ENCODE measurements at places on chromosomes 7 and 10.
A peak's percentile ranks its signal among the peaks of the same experiment; 100 is the strongest.

GRCh38 chr7:150986099-150986512, 4.7 kb upstream of the NOS3 start:
- no peak for DNase-seq

DNA sequence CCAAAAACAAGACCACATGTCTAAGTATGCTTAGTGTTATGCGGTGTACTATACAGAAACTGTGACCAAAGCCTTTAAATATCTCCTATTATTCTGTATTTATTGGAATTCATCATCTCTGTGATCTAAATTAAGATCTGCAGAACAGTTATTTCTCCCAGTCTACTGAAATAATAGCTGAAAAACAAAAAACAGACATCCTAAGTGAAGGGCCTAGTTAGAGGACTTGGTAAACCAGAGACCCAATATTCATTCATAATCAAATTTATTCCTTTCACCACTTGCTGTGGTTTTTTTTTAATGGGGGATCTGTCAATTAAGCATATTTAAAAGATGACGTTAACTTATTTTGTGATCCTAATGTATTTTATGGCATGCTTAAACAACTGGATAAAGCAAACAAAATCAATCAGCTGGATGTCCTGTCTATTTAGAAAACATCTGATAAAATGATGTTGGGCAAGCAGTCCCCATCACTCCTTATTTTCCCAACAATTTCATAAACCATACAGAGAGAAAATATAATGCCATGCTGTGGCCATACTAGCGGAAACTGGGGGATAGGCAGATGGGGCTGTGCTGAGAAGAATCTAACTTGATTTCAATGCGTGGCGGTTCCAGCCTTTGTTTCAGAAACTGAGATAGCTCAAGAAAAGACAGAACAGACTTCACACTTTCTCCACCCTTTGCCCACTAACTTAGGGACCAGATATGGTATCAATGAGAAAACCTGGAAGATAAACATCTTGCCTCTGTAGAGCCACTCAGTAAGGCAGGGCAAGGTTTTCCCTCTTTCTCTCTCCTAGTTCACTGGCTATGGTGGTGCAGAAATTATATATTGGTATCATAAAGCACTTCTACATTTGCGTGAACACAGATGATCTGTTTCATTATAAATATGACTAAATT, 32.9 kb downstream of the ICA1 start:
- no peak for DNase-seq

GRCh38 chr7:30166841-30167235, 32.1 kb downstream of the MTURN start:
- DNase-seq: no peak

GRCh38 chr10:100106865-100107264, 25.2 kb upstream of the CPN1 start:
- no peak for DNase-seq

DNA sequence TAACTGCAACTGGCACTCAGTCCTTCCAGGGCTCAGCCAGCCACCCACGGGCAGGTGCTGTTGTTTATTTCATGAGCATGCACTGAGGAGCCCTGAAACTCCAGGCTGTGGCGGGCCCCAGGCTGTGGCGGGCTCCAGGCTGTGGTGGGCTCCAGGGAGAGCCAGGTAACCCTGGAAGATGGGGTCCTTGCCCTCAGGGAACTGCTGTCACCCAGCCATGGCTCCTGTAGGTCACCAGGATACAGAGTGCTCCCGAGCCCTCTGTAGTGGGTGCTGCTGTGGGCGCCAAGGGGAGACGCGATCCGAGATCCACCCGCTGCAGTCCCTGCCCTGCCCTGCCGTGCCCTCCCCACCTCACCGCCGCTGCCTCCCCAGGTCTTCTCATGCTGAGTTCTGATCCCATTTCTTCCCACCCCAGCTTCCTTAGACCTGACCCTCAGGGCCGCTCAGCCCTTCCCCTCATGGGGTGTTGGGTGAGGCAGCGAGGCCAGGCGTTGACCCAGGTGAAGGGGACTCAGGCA, 29.6 kb downstream of the LRRC27 start:
- DNase-seq: no peak

DNA sequence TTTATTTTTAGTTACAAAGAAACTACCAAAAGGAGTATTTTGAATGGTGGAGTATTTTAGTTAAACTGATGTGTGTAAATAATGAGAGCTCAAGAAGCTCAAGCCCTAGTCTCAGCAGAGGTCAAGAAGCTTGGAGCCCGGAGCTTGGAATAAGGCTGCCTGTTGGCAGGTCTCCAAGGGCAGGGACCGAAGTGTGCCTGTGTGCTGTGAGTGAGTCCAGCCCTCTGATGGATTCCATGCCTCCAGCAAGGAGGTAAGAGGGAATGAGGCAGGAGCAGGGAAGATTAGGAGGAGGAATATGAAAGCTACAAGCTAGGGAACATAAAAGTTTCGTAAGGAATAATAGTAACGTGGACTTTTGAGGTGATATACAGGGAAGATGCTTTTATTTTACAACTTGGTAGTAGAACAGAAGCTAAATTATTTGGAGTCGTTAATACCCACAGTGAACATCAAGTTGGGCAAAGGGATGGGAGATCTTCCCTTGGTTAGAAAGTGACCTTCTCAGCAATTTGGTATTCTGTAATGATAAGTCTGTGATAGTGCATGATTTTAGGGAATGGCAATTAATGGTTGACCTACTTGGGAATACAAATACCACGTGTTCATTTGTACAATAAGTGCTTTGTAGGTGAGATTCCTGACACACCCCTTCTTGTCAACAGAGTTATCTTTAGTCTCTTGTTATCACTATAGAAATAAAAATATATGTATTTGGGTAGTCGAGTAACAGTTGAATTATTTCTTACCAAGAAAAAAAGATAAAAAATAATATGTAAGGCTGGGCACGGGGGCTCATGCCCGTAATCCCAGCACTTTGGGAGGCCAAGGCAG, 4.6 kb downstream of the SEC23IP start:
- no peak for DNase-seq

DNA sequence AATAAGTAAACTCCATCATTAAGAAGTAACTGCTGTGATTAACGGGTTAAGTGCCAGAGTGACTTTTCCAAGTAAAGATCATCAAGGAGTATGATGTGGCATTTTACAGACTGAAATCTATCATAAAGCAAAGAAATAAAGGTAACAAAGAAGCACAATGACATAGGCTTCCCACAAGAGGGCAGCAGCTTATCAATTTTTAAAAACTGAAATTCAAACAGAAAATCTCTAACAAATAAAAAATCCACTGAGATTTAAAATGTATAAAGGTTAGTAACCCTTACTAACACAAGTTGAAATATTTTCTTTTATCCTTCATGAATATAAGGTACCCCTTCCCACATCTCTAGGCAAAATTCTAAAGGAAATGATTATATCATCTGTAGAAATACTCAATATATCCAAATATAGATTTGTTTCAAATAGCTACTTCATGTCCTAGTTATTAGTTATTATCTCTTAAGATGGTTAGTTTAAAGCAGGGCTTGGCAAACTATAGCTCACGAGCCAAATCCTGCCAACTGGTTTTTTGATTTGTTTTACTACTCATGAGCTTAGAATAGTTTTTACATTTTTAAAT, 29.2 kb downstream of the FAM3C start:
- DNase-seq: peak; percentile 4

DNA sequence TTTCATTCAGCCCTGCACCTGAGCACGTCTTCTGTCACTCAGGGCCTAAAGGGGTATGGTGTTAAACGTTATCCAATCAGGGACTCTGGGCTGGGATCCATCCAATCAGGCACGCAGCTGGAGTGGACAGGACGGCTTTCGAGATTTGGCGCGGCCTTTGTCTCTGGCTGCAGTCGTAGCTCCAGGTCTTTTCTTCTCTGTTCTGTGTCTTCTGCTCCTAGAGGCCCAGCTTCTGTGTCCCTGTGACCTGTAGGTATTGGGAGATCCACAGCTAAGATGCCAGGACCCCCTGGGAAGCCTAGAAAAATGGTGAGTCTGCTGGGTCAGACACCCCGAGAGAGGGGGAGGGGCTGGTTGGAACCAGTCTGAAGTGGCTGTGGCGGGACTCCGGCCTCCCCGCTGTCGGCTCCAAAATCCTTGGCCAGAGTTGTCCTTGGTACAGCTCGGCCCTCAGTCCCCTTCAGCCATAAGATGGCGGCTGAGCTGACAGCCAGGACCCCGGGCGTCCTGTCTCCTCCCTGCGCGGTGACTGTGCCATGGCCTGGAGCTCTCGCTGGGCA, 11.7 kb upstream of the ZNF680 start:
- DNase-seq: no peak

DNA sequence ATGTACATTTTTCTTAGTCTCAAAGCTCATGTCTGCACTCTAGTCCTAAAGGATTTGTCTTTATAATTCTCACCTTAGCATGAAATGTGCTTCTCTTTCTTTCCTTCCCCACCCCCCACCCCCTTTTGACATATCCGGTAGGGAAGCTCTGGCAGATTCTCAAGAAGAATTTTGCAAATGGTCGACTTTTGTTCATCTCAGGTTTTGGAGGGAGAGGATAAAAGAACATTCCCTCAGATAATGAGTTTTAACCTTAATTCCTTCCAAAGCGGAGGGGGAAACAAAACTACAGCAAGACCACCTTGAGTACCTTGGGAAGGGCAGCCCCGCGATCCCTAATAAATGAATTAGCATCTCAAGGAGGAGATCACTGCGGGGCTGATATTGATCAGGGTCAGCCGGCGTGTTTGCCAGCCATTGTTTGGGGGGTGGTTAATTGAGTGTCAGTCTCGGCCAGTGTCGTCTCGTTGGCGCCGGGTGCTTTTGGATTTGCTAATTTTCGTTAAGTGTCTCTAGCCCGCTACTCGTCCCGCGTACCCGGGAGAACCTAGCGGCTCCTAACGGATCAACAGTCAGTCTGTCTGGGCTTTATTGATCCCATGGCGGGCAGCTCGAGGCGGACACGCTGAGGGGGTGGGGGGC, 874 bp upstream of the BAMBI start:
- DNase-seq: no peak

DNA sequence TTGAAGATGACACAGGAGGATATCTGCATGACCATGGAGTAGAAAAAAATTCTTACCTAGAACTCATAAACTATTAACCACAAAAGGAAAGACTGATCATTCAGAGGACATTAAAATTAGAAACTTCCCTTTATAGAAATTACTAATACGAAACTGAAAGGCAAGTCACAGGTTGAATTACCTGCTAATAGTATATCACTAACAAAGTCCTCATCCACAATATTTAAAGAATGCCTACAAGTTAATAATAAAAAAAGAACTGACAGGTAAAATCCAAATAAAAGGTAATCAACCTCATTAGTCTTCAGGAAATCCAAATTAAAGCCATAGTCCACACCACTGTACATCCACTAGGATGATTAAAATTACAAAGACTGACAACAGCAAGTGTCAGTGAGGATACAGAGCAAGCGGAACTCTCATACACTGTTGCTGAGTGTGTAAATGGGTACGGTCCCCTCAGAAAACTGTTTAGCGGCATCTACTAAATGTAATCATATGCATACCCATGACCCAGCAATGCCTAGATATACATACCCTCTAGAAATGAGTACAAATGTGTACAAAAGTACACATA, 71.2 kb downstream of the ARHGAP21 start:
- DNase-seq: no peak

DNA sequence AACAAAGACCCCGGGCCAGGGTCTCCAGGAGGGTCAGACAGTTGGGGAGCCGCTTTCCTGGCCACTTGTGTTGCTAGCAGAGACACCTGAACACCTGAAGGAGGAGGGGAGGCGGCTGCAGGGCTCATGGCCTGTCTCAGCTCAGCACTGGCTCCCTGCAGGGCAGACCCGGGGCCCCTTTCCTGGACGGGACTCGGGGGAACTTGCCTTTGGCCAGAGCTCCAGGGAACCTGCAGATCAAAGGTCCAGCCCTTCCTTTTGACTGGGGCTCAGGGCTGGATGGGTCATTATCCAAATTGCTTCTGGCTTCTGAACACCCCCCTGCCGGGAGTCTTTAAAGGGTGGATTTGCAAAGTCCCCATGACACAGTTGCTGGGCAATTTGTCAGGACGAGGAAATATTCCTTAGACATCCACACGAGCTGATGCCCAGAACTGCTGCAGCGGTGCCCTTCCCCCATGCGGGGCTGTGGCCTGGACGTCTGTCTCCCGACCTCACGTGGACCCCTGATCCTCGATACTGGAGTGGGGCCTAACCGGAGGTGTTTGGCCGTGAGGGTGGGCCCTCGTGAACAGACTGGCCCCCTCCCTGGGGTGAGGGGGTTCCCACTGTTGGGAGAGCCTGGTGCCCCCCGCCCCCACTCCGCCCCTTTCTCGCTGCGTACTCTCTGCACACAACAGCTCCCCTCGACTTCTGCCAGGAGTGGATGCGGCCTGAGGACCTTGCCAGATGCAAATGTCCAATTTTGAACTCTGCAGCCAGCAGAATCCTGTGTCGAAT, 194.3 kb downstream of the ELFN1 start:
- DNase-seq: no peak

GRCh38 chr7:151863386-151864079, 13.4 kb downstream of the PRKAG2 start:
- no peak for DNase-seq

DNA sequence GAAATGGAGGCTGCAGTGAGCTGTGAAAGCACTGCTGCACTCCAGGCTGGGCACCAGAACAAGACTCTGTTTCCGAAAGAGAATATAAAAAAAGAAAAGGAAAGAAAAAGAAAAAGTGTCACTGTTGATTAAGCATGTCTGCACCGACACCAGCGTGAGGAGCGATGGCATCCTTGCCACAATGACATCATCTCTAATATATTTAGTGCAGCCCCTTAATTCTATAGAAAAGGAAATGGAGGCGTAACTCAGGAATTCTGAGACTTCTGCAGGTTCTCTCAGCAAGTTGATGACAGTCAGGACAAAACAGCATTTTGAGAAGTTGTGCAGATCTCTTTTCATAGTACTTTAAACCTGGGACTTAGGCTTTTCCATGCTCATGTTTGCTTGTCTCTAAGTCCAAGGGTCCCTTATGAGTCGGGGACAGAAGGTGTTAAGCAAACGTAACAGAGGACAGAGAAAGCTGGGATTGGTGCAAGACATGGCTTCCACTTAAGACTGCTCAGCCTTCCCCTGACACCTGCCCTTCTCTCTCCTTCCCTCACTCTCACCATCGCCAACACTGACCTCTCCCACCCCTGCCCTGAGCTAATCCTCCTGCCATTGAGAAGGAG, 16.9 kb upstream of the ANKRD1 start:
- no peak for DNase-seq

DNA sequence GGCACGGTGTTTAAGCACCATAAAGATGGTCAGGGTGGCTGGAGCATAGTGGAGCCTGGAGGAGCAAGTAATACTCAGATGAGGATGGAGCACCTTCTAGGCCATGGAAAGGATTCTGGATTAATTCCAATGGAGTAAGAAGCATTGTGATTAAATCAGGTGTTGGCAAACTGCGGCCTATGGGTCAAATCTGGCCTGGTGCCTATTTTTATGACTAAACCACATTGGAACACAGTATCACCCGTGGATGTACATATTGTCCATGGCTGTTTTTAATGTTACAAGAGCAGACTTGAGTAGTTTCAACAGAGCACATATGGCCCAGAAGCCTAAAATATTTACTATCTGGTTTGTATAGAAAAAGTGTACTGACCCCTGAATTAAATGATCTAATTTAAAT, 49.9 kb upstream of the TMEM248 start:
- no peak for DNase-seq
